ENCODE measurements at places on chromosomes 3 and 15.

DNA sequence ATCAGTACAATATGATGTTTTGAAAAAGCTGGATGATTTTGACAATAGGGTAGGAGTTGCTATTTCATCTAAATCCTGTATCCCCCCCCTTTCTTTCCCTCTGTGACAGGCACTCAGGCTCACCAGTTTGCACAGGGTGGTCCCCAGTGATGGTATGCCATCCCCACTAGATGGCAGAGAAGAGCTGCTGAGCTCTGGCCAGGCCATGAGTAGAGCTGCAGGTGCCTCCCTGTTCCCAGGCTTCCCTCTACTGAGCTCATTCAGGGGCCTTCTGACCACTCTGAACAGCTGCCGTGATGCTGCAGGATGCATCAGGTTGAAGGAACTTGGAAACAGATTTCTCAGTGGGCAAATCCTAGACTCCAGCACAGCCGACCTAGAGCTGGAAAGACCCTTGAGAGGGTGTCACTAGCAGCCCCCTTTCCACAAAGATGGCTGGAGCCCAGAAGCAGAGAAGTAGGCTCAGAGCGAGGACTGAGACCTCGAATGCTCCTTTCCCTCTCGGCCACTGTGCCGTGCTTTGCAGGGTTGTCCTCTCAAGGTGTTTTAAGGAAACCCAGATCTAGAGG, 45.1 kb downstream of the EFCAB12 start:
- DNase-seq, result peak; percentile 84

DNA sequence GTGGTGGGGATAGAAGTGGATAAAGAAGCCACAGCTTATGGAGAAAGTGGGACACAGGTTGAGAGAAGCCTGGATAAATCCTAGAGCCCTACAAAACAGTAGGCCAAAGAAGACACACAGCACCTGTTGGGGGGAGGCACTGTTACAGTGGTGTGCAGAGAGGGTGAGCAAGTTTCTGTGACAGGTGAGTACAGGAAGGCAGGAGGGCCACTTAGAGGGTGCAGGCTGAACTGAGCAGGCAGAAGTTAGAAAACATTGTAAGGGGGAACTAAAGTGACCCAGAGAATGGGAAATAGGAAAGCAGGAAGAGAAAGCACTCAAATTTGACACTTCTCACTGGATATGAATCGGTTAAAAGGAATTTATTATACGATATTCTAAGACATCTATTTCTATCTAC, 146.1 kb upstream of the TMCO5A start:
- DNase-seq, result no peak

- DNase-seq, result peak; percentile 84
Observed at GRCh38 chr3:153209596-153209995, 47.6 kb downstream of the RAP2B start.

GRCh38 chr3:8952130-8952529, 11.1 kb downstream of the RAD18 start:
- DNase-seq, result no peak

DNA sequence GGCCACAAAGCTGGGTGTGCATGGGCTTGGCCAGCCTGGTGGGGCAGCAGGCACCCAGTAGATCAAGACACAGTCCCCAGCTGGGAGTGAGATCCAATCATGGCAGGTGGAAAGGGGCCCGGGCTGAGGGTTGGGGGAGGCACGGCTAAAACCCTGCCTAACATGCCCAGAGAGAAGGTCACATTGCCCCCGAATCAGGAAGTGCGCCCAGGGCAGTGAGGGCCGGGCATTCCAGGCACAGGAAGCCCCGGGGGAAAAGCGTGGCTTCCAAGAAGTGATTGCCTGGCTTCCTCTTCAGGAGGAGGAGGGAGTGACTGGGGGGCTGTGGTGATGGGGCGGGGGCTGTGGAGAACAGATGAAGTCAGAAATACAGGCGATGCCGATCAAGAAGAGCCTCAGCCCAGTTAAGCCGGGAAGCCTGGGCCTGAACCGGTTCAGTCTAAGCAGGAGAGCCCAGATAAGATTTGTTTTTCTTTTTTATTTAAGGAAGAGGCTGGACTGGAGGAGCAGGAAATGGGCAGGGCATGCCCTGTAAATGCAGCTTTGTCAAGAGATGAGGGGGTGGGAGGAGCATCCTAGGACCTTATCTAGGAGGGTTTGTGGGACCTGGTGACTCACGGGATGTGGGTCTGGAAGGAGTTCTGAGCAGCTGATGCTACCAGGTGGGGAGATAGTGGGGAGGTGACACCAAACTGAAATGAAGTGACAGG, 83.9 kb downstream of the CHSY1 start:
- peak; percentile 66 for DNase-seq

Measured in lung microvascular endothelial cell (primary cell).